ENCODE measurements at places on chromosomes 3 and 15.
A peak's percentile ranks its signal among the peaks of the same experiment; 100 is the strongest.

GRCh38 chr15:83846847-83847246 lies 192.9 kb downstream of the ADAMTSL3 start:
- no peak for DNase-seq

DNA sequence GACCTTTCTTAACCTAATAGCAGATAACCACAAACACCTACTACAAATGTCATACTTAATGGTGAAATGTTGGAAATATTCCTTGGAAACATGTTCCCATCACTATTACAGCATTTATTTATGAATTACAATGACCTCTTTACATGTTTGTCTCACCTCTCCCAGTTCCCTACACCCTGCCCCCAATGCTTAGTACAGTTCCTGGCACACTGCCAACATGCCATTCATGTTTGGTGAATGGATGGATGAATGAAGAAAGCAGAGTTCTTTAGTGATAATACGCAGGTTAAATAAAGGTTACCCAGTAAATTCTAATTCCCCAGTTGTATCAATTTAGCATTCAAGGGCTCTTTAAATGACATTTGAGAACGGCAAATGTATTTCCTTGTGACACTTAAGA lies 259.9 kb upstream of the ATP11B start:
- no peak for DNase-seq

DNA sequence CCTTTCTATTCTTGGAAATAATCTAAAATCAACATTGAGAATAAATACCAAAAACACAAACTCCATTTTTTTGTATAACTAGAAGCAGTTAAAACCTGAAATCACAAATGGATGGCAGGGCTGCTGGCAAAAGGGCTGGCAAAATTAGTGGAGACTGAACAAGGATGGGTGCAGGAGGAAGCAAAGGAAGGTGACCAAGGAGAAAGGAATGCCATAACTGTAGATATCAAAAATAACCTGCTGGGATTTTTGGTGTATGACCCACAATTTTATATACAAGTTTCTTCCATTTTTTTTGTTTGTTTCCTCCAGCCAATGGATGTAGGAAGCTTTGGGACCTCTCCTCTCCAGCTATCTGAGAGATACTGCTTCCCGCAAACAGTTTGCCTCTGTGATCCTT lies 12.7 kb downstream of the CFAP44 start:
- DNase-seq = no peak

DNA sequence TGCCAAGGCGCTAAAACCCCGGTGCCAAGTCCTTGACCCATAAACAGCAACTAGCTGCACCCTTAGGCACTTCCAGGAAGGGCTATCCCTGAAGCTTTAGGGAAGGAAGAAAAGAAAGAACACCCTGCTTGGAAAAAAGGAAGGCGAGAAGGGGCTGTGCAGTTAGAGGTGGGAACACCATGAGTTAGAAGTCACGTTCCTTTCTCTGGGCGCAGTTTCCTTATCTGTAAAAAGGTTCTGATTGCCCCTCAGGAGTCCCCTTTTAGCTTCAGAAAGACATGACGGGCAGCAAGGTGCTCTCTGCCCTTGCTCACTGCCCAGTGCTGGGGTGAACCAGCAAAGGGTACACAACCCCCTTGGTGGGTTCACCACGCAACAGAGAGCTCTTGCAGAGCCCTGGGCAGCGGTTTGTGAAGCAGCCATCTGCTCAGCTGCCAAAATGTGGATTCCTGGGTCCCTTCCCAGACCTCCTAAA lies 798 bp downstream of the GCHFR start:
- no peak for DNase-seq

DNA sequence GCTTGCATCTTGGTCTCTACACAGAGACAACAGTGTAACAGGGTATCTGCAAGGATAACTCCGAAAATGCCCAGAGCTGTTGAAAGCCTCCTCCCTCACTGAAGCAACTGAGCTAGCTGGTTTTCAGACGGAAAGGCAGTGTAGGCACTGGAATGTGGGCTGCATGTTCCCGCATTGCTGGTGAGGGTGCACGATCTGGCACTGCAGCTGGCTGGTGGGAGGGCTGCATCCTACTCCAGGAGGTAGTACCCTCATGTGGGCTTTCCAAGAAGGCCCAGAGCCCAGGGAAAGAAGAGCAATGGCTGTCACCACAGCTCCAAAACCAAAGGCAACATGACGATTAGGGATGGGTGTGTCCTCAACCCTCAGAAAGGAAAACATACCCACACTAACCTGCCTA lies 28.7 kb upstream of the RPS17 start:
- no peak for DNase-seq

- no peak for DNase-seq
These were observed at the start of gene ADAMTSL3 for GRCh38 chr15:83653639-83654378. Gene ADAMTSL3, plus strand, starts transcription at chr15:83654123. Its CDS starts 1,639 bp downstream, at chr15:83655762.

DNA sequence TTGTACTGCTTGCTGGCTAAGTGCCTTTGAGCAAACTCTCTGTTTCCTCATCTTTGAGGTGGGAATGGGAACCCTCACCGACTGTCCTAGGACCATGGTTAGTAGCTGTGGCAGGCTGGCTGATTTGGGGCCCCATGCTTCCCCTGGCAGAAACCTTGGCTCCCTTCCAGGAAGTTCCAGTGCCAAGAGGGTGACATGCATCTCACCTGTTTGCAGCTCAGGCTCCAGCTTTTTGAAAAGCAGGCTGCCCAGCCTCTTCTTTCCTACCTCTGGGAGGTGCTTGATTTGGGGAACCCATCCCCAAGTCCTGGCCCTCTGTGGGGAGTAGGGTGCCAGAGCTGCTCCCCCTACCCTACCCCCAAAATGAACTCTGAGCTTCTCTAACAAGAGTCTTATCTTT lies 50.8 kb downstream of the RAB11A start:
- no peak for DNase-seq

DNA sequence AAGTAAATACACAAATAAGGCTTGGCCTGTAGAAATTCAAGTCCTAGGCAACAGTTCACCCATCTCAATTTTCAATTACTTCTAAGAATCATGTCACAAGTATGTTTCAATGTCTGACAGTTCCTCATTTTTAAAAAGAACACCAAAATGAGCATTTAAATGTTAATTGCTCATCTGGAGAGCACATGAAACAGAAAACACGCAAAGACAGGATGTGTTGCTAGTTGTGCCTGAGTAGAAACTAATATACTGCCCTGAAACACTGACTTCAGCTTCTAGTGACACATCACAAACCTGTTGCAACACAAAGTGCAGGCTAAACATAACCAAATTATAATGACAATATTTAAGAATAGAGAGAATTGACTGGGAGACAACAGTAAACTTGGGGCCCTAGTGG lies 167.3 kb upstream of the THBS1 start:
- DNase-seq = no peak

- no peak for DNase-seq
These were observed 28.1 kb upstream of the LRRN1 start for GRCh38 chr3:3771094-3771493.

- DNase-seq = no peak
These were observed 23.1 kb downstream of the SQOR start for GRCh38 chr15:45657764-45658545.

DNA sequence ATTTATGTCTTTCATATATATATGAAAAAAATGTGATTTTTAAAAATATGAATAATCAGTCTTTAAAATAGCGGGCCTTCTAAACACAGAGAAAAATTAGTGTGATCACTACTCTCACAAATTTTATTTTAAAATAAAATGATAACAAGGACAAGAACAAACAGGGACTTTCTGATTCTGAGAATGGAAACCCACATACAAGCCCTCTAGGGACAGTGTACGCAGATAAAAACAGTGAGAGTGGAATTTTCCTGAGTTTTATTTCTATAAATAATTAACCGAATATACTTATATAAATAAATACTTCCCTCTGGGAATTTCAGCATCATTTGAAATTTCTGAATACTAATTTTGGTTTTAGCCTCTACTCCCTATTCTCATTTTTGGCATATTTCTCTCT lies 201.4 kb upstream of the CBLB start:
- DNase-seq = no peak

GRCh38 chr3:174869448-174869847 lies 10.3 kb downstream of the NAALADL2 start:
- DNase-seq = no peak

GRCh38 chr3:189342811-189343210 lies 171.0 kb downstream of the TPRG1 start:
- DNase-seq = no peak

GRCh38 chr3:72336821-72337479 lies 511.3 kb downstream of the SHQ1 start:
- no peak for DNase-seq

- no peak for DNase-seq
These were observed at the start of gene MAP1A for GRCh38 chr15:43517354-43518196. Gene MAP1A, plus strand, starts transcription at chr15:43517608. Its CDS starts 3,866 bp downstream, at chr15:43521474.

- DNase-seq = no peak
These were observed 20.5 kb downstream of the CCR9 start for GRCh38 chr3:45906681-45907407.

DNA sequence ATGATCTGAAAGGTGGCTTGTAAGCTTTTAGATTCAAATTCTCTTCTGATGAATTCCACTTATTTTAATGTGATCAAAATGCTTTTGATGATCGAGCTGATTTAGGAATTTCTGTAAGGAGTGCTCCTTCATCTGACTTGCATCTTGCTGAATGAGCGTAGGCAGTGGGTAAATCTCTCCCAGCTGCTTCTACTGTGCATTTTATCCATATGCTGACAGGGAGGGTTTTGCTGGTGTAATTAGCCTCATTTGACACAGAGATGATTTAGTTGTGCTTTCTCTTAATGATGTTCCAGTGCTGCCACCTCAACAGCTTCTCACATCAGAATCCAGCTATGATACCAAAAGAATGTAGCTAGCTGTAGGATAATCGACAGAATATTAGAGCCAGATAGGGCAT lies 3.8 kb upstream of the LMOD3 start:
- DNase-seq = no peak

GRCh38 chr15:46410705-46411104 lies 775.9 kb downstream of the SQOR start:
- no peak for DNase-seq

DNA sequence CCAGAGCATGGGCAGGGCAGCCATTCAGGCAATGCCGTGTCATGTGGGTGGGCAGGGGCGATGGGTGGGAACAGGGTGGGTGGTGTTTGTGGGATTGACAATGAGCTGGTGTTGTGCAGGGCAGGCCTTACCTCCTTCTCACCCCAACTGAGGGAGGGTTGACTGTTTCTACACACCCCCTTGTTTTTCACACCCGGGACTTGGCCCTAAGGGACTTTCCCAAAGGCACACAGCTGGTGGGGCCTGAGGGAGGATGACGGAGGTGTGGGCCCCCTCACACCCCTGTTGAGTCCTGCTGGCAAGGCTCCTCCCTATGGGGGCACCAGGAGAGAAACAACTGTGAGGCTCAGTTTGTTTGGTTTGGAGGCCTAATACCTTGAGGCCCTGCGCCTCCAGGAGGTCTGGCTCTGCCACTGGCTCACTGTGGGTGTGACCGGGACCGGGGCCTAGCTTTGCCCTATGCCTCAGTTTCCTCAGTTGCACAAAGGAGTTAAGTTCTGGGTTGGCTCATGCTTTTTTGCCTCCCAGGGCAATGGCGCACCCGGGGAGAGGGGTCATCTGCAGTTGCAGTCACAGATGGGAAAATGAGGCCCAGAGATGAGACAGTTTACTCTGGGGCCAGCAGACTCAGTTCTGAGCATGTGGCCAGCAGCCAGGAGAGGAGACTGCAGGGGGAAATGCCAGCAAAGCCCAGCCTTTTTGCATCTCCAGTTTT lies 5.1 kb upstream of the DNAH1 start:
- DNase-seq = peak; percentile 64

DNA sequence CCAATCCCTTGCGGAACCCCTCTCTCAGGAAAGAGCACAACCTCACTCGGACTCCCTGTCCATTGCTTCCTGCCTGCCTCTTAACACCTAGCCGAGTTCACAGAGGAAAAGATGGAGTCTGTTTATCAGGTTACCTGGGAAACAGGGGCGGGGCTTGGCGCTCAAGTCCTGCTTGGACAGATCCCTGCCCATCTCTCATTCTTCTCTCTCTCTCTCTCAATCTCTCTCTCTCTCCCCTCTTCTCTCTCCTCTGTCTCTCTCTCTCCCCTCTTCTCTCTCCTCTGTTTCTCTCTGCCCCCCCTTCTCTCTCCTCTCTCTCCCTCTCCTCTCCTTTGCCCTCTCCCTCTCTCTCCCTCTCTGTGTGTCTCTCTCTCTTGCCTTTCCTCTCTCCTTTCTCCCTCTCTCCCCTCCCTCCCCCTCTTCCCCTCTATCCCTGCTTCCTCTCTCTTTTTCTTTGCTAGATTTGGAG lies at the start of gene EFHB:
TSS of gene EFHB (minus strand) at position 120 of the 469 bp plus-strand sequence. CDS start 199 bp downstream, outside the sequence.
- DNase-seq = no peak

- DNase-seq = peak; percentile 21
These were observed 253.2 kb upstream of the LRTM1 start for GRCh38 chr3:55180936-55181535.

Measured in GM12891 (cell line).